Germinal center (tissue), 1 donor: ENCODE measurements at places on chromosomes 11 and 22.

GRCh38 chr11:11608783-11609232 is 13.0 kb downstream of the GALNT18 start:
- no peak for DNase-seq

- DNase-seq = no peak
Measured at GRCh38 chr11:119111361-119111925, 4.3 kb downstream of the C2CD2L start.

DNA sequence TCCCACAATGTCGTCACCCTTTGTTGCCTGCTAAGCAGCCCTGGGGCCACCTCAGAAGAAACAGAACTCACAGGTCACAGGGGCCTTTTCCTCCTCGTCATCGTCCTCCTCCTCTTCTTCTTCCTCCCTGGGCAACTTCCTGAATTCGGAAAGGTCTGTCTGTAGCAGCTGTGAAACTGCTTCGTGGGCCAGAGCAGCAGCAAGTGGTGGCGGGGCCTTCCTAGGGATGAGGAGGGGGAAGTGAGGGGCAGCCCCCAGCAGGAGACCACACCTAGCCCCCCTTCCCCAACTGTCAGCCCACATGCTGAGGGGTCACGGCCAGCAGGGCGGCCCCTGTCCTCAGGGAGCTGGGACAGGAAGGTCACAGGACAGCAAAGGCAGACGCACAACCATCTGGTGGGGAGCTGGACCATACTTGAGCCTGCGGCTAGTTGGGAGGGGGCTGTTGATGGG is 13.2 kb downstream of the PPM1F start:
- DNase-seq = no peak

GRCh38 chr11:20021771-20022362 is 138.4 kb downstream of the DBX1 start:
- no peak for DNase-seq

- DNase-seq = no peak
Measured at GRCh38 chr11:123132881-123133280, 62.2 kb downstream of the CLMP start.

GRCh38 chr11:18972336-18972735 is 33.1 kb upstream of the MRGPRX1 start:
- DNase-seq = no peak

DNA sequence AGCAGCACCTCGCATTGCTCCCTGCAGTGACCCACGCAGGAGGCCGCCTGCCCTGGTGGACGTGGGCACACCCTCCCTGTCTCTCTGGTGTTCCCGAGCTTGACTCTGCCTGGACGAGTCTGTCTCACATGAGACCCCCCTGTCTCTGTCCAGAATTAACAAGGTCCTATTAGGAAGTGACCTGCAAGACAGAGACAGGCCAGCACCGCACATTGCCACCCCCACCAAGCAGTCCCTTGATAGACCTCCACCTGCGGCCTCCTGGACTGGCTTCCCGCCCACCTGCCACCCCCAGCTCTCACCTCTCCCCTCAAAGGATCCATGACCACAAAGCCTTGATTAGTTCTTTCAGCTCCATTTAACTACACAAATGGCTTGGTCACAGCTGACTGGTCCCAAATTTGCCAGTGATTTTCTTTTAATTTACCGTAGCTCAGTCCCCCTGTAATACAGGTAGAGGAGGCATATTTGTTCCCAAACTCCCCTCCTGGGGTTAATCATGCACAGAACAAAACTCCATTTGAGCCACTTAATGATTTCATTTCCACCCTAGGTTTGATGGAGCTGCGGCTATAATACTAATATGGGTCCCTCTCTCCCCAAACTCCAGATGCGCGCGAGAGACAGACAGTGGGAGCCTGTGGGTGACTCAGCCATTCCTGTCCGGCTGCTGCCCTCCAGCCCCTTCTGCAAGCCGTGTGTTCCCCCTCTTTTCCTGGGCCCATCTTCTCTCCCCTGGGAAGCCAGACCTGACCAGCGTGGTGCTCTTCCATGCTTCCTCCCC is 11.2 kb downstream of the SPATA19 start:
- DNase-seq = no peak

- DNase-seq = peak; percentile 76
Measured at GRCh38 chr22:25048659-25049647, 96.4 kb downstream of the KIAA1671 start.
